ENCODE measurements at places on chromosomes 6 and 20.

- DNase-seq: no peak
Measured at GRCh38 chr20:45070932-45071632, 29.8 kb downstream of the KCNS1 start.

GRCh38 chr20:32447136-32448027, 89.3 kb downstream of the ASXL1 start:
- no peak for DNase-seq

DNA sequence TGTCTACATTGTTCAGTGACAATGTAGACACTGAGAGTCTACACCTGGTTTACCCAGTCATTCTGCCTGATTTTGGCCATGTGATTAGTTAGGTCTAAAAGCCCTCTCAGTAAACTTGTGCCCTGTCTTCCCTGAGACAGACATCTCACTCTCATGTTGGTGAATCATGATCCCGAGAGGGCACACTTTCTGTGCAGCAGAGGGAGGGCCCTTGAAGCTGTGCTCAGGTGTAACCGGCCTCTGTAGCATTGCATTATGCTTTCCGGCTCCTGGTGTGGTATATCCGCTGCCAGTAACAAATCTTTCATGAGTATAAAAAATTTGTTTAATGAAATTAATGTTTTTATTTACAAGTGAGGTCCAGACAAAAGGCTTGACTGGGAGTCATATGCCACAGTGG, 85.0 kb downstream of the RALGAPA2 start:
- DNase-seq: no peak

DNA sequence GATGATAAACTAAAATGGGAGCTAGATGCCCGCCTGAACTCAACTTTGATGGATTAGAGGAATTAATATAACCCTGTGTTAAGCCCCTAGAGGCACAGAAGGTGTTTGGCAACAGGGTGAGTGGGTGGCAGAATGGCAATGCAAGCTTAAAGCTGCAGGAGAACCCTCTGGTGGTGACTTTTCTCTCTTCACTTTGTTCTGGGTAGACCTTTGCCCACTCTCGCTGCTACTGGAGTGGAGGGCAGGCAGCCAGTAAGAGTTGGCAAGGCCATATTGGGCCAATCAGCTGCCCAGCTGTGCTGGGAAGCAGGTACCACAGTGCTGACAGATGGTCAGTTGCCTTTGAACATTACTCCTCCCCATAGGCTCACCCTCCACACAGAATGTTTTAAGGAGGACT, 468.2 kb downstream of the MMUT start:
- no peak for DNase-seq

- DNase-seq: peak; percentile 13
Measured at GRCh38 chr20:22825546-22825945, 209.6 kb upstream of the SSTR4 start.

- no peak for DNase-seq
Measured at GRCh38 chr6:122388945-122389344, 10.5 kb upstream of the HSF2 start.

GRCh38 chr20:16061351-16061750, 511.9 kb downstream of the KIF16B start:
- no peak for DNase-seq

DNA sequence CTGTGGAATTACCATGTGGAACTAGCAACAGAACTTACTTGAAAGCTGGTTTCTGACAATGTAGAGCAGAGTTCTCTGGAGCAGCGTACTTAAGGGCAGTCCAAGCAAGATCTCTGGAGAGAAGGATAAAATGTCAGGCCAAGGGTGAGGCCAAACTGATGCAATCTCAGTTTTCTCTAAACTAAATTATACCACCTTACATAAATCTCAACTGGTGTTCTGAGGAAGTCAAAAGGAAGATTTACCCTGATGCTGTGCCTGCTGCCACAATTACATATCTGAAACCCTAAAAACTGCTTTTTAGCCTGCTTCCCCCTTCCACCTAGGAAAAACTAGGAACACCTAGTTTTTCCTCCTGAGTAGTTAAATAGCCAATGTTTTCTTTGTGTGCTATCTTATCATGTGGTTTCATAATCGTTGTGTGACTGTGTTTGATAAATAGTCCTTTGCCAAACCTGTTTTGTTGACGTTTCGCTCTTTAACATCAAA, 28.1 kb downstream of the NCOA7 start:
- DNase-seq: no peak

- no peak for DNase-seq
Measured at GRCh38 chr20:23435626-23436539, 3.6 kb upstream of the CSTL1 start.

- DNase-seq: no peak
Measured at GRCh38 chr6:33787346-33787953, 1.5 kb downstream of the LEMD2 start.

DNA sequence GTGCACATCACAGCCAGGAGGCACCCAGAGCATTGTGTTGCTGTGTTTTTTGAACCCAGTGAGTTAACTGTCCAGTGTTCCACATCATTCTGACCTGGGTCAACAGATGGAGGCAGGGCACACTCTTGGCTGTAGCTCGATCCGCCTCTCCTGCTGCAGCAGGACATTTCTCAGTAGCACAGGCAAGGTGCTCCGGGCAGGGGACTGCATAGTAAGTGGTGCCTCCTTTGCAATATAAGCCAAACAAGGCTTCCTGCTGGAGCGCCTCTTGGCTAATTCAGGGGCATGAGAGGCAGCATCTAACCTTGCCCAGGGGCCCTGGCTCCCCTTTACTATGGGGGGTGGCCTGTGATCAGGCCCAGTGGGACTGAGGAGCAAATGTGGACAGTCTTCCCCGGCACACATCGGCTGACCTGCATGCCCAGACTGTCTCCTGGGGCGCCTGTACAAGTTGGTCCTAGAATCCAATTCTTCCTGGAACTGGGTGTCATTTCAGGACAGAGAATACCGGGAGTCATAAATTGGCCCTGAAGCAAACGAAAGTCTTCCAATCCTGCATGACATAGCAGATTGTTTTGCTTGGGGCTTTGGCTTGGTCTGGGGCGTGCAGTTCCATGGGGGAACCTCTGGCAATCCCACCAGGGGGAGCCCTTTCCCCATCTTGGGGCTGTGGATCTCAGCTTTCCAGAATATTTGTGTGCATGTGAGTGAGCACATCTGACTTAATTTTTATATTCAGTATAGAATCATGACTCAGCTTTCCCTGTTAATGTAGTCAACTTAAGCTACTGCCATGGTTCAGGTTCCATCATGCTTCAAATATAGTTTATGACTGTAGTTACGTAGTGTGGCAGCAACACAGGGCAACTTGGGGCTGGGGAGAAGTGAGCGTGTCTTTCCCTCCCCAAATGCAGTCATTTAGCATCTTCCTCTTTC, 56.0 kb upstream of the DDR1 start:
- DNase-seq: peak; percentile 89

DNA sequence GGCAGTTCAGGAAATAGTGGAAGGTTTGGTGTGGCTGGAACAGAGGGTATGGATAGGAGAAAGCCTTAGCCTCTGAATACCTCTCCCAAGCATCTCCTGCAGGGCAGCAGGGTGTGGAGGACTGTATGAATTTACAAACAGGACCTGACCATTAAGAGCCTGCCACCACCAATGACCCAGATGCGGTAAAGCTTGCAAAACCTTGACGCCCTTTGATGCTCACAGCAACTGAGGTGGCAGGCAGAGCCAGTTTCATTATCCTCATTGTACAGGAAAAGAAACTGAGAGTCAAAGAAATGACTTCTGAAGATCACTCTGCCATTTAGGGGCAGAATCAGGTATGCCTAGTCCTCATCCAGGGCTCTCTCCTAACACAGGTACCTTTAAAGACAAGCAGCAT, 2.4 kb downstream of the HM13 start:
- DNase-seq: no peak

DNA sequence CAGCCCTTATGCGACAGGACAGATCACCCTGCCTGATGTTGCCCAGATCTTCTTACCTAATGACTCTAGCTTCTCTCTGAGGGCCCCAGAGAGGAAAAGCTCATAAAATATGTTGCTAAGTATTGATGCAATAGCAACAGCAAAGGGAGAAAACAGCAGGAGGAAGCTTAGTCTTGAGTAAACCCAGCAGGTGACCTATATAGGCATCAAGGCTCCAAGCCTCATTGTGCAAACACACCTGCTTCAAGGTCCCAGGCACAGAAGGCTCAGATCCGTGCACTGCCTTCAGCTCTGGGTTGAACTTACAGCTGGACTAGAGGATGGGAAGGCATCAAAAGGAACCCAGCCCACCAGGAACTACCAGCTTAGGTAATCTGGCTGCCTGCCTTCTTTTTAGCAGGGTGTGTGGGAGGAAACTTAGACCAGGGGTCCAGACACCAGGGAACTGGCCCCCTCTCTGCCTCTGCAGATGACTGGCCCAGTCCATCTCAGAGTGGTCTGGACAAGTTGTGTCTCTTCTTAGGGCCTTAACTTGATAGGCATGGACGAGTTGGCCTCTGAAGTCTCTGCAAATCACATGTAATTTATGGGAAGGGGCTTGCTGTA, 34.4 kb downstream of the TGM3 start:
- DNase-seq: no peak

DNA sequence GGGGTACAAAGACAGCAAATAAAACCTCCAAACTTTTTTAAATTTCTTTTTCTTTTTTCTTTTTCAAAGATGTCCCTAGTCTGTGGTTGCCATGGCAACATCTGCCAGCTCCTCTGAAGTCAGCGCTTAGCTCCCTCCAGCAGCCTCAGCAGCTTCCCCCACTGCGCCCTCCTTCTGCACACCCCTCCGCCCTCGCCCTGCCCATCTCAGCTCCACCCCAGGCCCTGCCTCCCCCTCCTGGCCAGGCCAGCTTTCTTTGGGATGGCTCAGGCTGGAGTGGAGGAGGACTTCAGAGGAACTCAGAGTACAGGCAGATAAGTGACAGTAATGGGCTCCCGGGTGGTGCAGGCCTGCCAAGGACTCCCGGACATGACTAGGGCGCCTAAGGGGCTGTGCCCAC, 104.6 kb downstream of the LRFN2 start:
- no peak for DNase-seq

- DNase-seq: no peak
Measured at GRCh38 chr6:38955861-38956260, 92.7 kb upstream of the GLP1R start.

DNA sequence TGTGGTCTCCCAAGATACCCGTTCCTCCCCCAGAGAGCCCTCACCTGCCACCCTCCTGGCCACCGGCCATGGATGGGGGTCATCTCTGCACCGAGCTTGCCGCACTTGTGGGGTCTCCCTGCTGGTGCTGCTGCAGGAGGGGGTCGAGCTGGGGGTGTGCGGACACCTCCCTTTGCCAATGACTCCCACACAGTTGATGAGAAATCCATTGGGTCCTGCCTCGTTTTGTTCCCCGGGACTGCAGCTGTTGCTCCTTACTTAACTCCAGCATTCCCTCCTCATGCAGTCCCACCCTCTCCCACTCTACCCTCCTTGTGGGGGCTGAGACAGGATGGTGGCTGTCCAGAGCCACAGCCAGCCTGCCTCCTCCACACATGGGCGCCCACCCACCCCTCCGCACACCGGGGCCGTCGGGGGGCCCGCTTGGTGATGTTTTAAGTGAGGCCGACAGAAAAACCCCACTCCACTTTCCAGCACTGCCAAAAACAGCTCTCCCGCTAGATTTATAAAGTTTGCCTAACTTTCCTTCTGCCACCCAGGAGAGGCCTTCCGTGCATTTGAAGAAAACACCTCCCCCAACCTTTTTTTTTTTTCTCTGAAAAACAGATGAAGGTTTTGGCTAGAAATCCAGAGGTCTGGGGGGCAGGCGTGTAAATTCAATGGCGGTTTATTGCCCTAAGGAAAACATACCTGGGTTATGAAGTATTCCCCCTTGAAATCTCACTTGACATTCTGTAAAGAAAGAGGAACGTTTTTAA, 53.5 kb upstream of the APCDD1L start:
- no peak for DNase-seq

GRCh38 chr20:23205611-23206041, 119.5 kb upstream of the CD93 start:
- no peak for DNase-seq

GRCh38 chr6:9583753-9584352, 831.0 kb downstream of the TFAP2A start:
- no peak for DNase-seq

DNA sequence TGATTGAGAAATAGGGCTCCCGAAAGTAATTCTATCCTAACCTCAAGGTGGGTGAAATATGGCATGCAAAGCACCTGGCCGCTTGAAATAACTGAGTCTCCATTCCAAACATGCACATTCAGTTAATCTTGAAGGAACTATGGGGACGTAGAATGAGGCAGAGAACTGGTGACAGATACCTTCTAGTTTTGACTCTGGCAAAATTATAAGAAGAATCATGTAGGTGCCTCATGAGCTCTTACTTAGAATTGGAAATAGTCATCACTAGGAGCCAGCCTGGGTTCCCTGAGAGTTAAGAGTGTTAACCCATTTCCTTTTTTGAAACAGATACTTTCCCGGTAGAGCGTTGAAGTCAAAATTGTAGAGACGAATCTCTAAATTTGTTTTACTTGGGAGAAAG, 49.3 kb downstream of the RPF2 start:
- no peak for DNase-seq

DNA sequence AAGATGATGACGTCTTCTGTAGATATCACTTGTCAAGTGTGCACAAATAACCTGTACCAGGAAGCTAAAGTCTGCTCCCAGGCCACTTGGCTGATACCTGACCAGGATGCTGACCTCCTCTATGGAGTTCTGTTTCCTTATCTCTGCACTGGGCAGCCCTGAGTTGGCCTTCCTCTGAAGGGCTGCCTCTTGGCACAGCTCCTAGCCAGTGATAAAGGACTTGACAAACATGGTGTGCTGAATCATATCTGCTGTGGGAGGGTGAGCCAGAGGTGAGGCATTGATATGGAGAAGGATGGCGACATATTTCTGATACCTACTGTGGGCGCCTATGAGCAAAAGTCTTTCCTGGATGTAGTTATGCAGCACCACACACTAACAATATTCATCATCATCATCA, 32.8 kb upstream of the FOXA2 start:
- DNase-seq: peak; percentile 73

GRCh38 chr20:58709013-58709702, 16.6 kb downstream of the NPEPL1 start:
- DNase-seq: no peak

- DNase-seq: peak; percentile 41
Measured at GRCh38 chr6:30964075-30964474, 19.4 kb upstream of the MUC21 start.

Data from Daoy (cell line).